ENCODE measurements at places on chromosomes 12 and 14. TPM values are rescaled to one million over a fixed set of nuclear protein-coding genes. Genes with fewer than 3 reads are reported as not detected.

ADCY6 gene
- 50.5 TPM for total RNA-seq

DNA sequence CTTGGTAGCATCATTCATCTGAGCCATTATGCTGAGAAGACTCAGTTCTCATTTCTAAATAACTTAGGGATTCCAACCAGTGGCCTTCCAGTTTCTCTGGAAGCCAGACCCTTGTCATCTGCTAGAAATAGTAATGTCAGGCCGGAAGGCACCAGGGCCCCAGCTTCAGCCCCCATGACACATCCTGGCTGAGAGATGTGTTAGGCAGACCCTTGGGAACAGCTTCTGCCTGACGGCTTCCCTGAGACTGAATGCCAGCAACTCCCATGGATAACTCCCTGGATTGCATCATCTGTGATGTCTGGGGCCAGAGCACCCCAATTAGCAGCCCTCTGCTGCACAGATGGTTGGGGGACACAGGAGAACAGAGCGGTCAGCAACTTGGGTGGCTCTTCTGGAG is 583.5 kb upstream of the TBX3 start:
- no peak overlapping the region for H3K4me3 ChIP-seq
- DNase-seq: peak; percentile 36
- H3K27me3 ChIP-seq: no peaks in the 10 kb centered on the region
- no peaks in the 10 kb centered on the region for H3K4me1 ChIP-seq
- H3K27ac ChIP-seq: no peak overlapping the region

DNA sequence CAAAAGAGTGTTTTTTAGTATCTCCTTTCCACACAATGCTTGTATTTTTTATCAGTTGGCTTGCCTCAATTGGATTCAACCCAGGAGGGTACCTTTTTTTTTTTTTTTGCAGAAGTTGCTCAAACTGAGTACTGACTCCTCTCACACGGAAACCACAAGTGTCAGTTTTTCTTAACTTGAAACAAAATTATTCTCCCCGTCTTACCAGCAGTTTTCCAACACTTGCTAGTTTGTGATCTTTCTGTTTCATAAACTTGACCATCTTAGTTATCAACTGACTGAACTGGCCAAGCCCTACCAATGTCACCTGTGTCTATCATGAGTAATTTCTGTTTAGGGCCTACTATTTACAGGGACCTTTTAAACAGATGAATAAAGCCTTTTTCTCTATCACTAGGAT is 34.1 kb upstream of the ITPR2 start:
- no peaks in the 10 kb centered on the region for H3K27me3 ChIP-seq
- no peak for DNase-seq
- H3K36me3 ChIP-seq: no peaks in the 10 kb centered on the region
- no peak overlapping the region for H3K4me3 ChIP-seq
- peaks cover 15% of the 10 kb centered on the region for H3K4me1 ChIP-seq
- H3K27ac ChIP-seq: no peak overlapping the region

DNA sequence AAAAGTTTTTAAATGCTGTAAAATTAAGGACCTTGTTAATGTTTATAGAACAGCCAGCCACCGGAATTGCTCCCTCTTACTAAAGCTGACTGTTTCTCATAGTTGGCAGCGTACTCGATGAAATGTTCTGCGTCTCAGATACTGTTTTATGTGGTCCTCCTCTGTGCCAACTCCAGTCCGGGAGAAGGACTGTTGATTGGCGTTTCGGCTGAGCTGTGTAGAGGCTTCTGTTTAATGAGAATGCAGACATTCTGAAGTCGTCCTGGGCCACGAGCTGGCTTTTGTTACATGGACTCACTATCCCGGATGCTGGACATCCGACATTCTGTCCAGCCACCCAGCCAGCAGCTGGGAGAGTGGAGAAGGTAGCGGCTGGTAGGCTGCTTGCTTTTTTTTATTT is 75.4 kb downstream of the WDR20 start:
- no peak overlapping the region for H3K27ac ChIP-seq
- no peak overlapping the region for H3K4me3 ChIP-seq
- no peak for DNase-seq
- peaks cover 74% of the 10 kb centered on the region for H3K36me3 ChIP-seq
- no peaks in the 10 kb centered on the region for H3K27me3 ChIP-seq
- H3K4me1 ChIP-seq: peaks cover 18% of the 10 kb centered on the region

GRCh38 chr14:50521912-50522341 is 10.4 kb downstream of the MAP4K5 start:
- peaks cover 48% of the 10 kb centered on the region for H3K4me1 ChIP-seq
- DNase-seq: no peak
- H3K36me3 ChIP-seq: no peaks in the 10 kb centered on the region
- no peaks in the 10 kb centered on the region for H3K27me3 ChIP-seq
- no peak overlapping the region for H3K4me3 ChIP-seq

GRCh38 chr12:107590413-107590812 is 95.2 kb upstream of the PWP1 start:
- no peaks in the 10 kb centered on the region for H3K4me1 ChIP-seq
- no peak for DNase-seq
- no peak overlapping the region for H3K27ac ChIP-seq
- peaks cover 14% of the 10 kb centered on the region for H3K27me3 ChIP-seq
- H3K36me3 ChIP-seq: no peaks in the 10 kb centered on the region
- H3K4me3 ChIP-seq: no peak overlapping the region

DNA sequence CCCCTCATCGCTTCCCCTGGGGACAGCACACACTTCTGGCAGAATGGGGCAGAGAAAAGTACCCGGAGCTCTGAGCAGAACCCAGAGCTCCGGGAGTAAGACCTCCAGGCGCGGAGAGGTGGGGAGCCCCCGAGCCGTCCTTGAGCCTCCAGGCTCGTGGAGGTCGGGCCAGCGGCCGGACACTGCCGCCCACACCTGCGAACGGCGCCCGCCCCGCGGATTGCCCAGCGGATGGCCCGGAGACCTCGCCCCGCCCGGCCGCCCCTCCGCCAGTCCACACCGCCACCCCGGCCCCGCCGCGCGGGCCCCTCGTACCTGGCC is 344 bp downstream of the SPTLC2 start:
- no peaks in the 10 kb centered on the region for H3K27me3 ChIP-seq
- DNase-seq: no peak
- H3K4me3 ChIP-seq: peak overlapping the region; percentile 94
- H3K4me1 ChIP-seq: peaks cover 27% of the 10 kb centered on the region

- no peak for DNase-seq
- no peak overlapping the region for H3K27ac ChIP-seq
- H3K36me3 ChIP-seq: no peaks in the 10 kb centered on the region
- H3K4me3 ChIP-seq: no peak overlapping the region
These were observed 16.9 kb downstream of the TMEM117 start for GRCh38 chr12:43852744-43853143.

All from stomach (tissue), 19 donors.